RWPE2 (cell line): ENCODE measurements at places on chromosomes 3 and 15.

DNA sequence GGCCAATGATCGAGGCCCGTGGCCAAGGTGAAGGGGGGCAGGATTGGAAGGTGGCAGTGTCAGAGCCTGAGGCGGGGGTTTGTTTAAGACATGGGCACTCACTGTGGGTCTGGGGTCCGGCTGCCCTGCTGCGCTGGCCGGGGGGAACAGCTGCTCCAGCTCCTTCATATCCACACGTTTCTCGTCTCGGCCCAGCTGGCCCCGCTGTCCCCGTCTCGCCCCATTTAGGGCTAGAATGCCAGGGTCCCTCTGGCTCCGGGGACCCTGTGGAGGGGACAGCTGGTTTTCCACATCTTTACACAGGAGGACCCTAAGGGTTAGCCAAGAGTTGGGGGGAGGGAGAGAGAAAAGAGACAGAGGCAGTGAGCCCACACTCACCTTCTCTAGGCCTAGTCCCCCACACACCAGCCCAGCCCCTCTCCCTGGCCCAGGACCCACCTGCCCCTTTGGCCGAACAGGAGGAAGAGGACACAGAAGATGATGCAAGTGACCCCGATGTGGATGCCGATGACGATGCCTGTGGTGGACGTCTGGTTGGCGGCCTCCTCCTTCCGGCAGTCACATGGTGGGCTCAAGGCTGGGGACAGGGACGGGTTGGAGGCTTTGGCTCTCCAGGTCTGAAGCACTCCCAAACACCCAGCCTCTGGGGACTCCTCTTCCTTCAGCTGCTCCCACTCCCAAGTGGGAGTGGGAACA is 25.0 kb downstream of the RNU5B-1 start:
- H3K27me3 ChIP-seq: no peaks in the 10 kb centered on the region
- H3K4me1 ChIP-seq: no peaks in the 10 kb centered on the region
- no peak overlapping the region for H3K27ac ChIP-seq
- no peak overlapping the region for H3K4me3 ChIP-seq

GRCh38 chr3:21484057-21484827 is 266.8 kb downstream of the ZNF385D start:
- H3K27ac ChIP-seq: no peak overlapping the region
- no peaks in the 10 kb centered on the region for H3K36me3 ChIP-seq
- H3K4me3 ChIP-seq: no peak overlapping the region
- DNase-seq: no peak

DNA sequence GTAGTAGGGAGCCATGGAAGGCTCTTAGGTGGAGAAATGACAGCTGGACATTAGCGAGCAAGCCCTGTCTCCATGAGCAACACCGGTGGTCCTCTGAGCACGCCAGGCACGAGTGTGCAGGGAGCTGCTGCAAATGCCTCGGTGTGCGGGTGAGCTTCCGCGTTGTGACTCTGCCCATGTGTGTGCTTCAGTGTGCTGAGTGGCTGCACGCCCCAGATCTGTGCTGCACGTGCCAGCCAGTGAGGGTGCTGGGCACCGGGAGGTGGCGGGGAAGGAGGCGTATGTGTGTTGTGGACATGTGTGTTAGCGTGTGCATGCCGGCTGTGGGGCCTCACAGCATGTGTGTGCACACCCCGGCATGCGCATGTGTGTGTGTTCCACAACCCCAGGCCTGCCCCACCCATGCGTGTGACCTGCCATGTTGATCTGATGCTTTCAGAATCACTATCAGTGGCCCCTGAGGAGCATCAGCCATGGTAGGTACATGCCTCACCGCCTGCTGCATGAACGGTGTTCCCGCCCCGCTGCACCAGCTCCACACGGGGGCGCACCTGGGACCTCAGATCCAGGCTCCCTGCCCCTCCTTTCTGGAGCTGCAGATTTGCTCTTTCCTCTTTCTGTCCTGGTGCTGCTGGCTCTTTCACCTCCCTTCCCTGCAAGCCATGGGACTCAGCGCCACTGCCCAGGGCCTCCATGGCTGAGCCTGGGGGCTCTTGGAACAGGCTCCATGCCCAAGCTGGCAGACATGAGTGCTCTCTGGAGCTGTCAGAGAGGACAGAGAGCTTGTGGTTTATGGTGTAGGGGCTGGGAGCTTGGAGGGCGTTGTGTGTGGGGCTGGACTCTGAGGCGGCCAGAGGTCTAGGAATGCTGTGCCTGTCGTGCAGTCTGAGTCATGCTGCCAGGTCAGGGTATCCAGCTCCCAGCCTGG is 169.4 kb downstream of the TBC1D2B start:
- H3K27ac ChIP-seq: no peak overlapping the region
- H3K36me3 ChIP-seq: no peaks in the 10 kb centered on the region
- H3K4me3 ChIP-seq: no peak overlapping the region
- peaks cover 10% of the 10 kb centered on the region for H3K27me3 ChIP-seq

DNA sequence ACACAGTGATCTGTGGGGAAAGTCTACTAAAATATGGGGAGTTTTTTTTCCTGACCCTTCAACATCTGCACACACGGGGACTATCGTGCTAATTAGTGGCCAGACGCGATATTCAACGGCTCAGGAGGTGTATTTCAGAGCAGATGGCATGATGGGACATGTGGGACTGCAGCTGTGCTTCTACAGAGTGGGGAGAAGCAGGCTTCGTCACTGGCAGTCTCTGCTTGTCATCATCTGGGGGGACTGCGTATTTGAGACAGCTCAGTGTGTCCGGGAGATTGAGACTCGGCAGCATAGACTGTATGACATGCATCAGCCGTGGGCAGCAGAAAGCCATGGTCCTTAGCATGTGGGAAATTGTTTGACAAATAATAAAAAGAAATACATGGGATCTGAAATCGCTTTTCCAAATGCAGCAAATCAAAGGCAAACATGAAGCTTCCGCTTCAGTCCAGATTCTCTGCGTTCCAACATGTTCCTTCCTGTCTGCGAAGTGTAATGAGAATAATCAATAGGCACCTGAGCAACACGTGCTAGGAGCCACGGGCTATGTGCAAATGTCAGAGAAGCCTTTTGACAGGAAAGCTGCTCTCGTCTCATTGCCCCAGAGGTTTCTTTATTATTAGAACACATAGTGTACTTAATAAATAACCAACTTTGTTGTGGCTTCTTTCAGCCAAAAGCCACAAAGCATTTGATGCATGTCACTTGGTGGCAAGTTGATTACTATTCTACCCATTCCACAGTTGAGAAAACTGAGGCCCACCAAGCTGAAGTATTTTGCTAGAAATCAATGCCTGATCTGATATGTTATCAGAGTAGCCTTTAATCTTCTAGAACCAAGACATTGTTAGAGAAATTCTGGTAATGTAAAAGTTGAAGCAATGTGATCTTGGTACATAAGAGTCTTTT is 276.3 kb downstream of the RYR3 start:
- no peaks in the 10 kb centered on the region for H3K4me1 ChIP-seq
- no peak overlapping the region for H3K27ac ChIP-seq
- H3K36me3 ChIP-seq: no peaks in the 10 kb centered on the region
- no peaks in the 10 kb centered on the region for H3K27me3 ChIP-seq
- H3K4me3 ChIP-seq: no peak overlapping the region

- H3K27ac ChIP-seq: no peak overlapping the region
- no peaks in the 10 kb centered on the region for H3K36me3 ChIP-seq
- H3K4me3 ChIP-seq: no peak overlapping the region
- DNase-seq: no peak
- no peaks in the 10 kb centered on the region for H3K27me3 ChIP-seq
Measured at GRCh38 chr3:129897026-129897425, 3.5 kb upstream of the TMCC1 start.
